ENCODE measurements at places on chromosomes 6 and 20.
A peak's percentile ranks its signal among the peaks of the same experiment; 100 is the strongest.

GRCh38 chr20:16477632-16478031, 95.6 kb downstream of the KIF16B start:
- no peak for DNase-seq

- DNase-seq = no peak
Measured at GRCh38 chr20:53739799-53740785, 146.5 kb upstream of the ZNF217 start.

- DNase-seq = no peak
Measured at GRCh38 chr6:75855052-75855451, 106.0 kb downstream of the MYO6 start.

DNA sequence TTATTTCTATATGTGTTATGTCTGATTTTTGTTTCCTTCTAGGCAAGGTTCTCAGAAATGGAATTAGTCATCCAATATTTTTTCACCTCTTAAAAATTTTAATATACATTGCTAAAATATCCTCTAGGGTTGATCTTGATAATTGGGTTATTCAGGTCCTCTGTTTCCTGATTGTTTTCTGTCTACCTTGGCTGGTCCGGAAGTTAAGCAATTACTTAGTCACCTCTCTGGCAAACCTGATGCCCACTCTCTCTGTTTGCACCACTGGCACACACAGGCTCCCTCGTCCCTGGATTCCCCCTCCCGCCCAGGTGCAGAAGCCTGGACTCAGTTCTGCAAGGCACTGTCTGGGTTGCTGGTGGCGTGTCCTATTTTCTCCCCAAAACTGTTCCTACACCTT, 27.7 kb downstream of the CST9L start:
- no peak for DNase-seq

DNA sequence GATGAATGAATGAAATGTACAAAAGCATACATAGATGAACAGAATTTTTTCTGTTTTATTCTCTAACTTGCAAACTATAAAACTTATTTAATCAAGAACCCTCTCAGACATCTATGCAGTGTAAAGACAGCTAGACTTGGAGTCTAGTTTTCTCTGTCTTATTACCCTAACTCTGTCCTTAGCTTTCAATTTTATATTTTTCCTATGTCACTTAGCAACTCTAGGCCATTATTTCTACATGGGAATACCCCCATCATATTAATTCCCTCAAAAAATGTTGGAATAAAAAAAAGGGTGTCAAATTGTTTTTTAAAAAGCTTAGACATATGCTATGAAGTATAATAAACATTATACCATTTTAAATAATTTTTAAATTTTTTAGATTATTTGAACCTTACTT, 1.2 kb downstream of the RHAG start:
- DNase-seq = no peak

GRCh38 chr6:134482593-134483270, 164.8 kb upstream of the SGK1 start:
- DNase-seq = no peak

DNA sequence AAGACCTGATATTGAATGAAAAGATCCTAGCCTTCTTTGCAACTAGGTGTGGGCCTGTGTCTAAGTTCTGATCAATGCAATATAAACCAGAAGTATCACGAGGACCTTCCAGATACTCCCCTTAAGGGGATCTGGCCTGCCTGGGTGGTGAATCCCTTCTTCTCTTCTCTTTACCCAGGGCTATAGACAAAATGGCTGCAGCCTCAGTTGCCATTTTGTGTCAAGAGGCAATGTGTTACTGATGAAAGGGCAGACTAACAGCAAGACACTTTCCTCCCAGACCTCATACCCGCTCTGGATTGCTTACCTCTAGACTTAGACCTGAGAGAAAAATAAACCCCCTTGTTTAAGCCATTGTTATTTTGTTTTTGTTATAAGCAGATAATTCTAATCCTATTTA, 84.5 kb upstream of the CHD6 start:
- DNase-seq = no peak

DNA sequence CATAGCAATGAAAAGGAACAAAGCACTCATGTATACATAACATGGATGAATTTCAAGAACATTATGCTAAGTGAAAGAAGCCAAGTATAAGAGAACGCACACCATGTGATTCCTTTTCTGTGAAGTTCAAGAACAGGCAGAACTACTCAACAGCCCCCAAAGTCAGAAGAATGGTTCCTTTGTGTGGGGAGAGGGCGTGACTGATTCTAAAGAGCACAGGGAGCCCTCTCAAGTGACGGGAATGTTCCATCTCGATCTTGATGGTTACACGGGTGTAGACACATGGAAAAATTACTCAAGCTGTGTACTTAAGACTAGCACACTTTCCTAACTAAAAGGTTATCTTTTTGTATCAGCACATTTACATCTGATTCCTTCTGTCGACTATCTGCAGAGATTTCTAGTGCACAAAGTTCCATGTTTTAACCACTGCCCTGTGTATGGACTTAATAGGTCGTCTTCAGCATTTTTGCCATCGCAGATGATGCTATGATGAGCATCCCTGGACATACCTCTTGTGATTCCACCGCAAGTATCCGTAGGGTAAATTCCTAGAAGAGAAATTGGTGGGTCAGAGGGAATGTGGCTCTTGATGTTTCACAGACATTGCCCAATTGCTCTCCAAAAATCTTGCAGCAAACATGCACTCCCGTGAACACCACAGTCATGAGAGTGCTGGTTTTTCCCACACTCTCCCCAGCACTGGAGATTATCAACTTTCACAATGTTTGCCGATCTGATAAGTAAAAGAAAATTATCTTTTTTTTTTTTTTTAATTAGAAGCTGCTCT, 279.3 kb downstream of the BMP7 start:
- DNase-seq = no peak

GRCh38 chr20:2005831-2006426, 12.1 kb upstream of the PDYN start:
- DNase-seq = no peak

GRCh38 chr6:30130887-30131862, 4.8 kb upstream of the TRIM40 start:
- peak; percentile 43 for DNase-seq

GRCh38 chr6:124057461-124057860, 253.8 kb downstream of the NKAIN2 start:
- DNase-seq = no peak

- no peak for DNase-seq
Measured at GRCh38 chr6:158143700-158144099, 24.4 kb downstream of the SERAC1 start.

DNA sequence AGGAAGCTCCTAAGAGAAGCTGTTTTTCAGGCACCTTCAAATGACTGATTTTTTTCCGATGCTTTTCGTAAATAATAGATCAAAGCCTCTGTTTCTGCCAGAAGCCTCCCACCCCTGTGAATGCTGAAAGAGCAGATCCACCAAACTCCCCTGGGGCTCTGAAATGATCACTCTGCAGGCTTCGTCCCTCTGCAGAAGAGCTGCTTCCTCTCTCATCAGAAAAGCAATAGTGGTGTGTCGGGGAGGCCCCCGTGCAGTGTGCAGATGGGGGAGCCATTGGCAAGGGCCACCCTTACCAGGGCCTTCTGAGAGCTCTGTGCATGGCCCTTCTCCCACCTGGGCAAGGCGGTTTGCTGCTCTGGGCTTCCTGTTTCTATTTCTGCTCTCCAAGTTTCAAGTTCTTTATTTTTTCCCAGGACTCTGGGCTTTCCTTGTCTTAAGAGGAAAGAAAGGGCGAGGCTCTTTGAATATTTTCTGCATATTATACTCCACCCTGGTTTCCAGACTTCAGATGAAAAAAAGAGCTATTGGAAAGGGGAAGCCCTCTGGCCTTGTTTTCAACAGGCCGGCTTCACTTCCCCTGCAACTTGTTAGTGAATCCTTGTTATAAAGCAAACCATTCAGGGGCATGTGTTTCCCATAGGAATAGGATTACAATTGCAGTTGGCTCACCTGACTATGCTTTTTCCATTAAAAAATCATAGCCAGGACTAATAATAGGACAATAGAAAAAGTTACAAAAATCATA, 155.2 kb downstream of the TTLL2 start:
- DNase-seq = no peak

GRCh38 chr6:139156551-139156950, 21.7 kb downstream of the HECA start:
- DNase-seq = no peak

GRCh38 chr6:37432916-37433656, at the start of gene CMTR1:
CMTR1 (plus strand) TSS chr6:37433221; CDS start chr6:37435630, 2,409 bp downstream.
- peak; percentile 88 for DNase-seq

DNA sequence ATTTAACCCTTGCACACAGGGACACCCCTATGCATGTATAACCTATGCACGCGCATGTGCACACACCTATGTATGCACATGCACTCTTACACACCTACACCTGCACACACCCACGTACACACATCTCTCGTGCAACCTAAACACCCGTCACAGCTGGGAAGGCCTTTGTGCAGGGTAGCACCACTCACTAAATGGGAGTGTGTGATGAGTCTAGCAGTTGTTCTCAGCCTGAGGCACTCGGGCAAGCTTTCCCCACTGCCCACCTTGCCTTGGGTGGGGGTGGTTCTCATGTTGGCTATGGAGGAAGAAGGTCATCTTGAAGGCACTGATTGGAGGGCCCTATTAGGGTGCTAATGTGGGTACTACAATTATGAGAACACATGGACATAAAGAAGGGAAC, 85.8 kb downstream of the DLL1 start:
- no peak for DNase-seq

GRCh38 chr6:111802015-111802414, 71.2 kb downstream of the FYN start:
- DNase-seq = no peak

DNA sequence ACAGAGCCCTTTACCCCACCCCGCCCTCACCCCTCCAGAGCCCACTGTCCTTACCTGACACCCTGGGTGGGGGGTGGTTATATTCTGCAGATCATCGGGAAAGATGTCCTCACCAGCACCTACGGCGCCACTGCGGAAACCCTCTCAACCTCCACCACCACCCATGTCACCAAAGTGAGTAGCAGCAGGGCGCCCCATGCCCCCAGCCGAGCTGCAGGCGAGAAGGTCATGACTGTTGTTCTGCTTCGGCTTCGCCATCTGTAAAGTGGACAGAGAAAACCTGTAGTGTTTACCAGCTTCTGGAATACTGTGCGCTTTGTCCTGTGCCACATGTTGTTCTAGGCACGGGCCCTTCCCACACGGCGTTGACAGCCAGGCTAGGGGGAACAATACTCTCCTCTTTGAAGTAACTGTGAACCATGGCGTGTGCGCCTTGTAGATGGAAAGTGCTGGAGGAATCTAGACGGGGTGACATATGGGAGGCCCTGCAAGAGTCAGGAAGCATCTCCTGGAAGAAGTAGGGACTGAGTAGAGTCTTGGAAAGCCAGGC, 16.5 kb upstream of the AAR2 start:
- no peak for DNase-seq

DNA sequence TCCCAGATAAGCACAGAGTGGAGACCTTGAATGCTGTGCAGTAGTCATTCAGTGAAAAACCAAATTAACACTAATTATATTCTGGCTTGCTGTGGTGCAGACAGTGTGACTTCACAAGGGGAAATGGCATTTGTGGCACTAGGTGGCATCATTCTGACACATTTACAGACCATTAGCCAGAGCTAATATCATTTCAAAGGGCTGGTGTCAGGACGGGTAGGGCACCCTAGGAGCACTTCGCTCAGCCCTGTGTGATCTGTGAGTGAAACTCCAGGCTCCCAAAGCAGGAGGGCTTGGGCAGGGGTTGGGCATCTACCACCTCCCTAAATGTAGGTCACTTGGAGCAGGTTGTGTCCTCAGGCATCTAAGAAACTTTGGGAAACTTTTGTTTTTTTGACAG, 555.8 kb downstream of the PKHD1 start:
- no peak for DNase-seq

DNA sequence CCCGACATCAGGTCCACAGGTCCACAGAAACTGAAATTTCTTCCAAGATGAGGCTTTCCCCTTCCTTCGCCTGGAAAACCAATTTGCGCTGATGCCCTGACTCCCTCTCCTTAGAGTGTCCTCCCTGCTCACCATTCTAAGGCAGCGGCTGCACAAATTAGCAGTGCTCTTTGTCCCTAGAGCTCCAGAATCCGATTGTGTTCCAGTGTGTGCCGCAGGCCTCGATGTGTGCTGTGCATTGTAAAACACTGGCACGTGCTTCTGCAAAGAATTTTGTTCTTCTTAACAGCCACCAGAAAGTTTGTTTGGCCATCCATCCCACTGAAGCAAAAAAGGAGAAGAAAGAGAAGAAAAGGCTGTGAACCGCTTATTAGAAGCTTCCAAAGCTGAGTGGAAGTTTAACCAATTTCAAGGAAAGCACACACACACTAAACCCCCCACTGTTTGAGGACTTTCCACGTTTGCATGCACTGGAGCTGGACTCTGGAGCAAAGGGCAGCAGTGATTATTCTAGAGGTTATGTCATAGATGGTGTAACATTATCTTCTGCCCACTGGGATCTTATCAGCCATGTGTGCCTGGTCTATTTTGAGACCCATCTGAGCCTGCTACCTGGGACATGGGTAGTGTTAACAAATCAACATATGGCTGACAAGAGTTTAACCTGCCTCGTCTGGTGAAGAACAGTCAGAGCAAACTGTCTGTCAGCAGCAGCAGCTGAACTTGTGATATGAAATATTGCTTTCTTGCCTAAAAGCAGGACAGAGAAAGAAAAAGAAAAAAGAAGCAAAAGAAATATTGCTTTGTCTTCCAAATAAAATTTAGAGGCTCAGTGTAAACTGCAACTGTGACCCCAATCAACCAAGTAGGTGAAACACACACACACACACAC, 64.9 kb upstream of the RREB1 start:
- no peak for DNase-seq

DNA sequence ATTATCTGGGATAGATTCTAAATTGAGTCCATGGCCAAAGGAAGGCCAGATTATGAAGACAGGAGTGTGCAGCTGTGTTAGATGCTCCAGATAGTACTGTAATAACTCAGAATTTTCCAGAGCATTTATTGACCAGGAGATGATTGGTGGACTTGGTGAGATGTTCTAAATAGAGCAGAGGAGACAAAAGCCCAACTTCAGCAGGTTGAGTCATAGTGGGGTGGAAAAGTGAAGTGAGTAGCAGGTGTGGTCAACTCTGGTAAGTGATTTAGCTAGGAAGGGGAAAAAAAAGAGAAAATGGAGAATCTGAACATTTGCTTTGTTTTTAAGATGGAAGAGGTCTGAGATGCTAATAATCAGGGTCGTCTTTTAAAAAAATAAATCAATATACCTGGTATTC, 227.4 kb downstream of the TMEM200A start:
- DNase-seq = no peak
